ENCODE measurements at places on chromosomes 12 and 14. TPM values are rescaled to one million over a fixed set of nuclear protein-coding genes. Genes with fewer than 3 reads are reported as not detected.

GPR84 gene
- total RNA-seq, result not detected

HSP90B1 gene
- total RNA-seq, result 555 TPM

RPGRIP1 gene
- total RNA-seq, result not detected

CRIP1 gene
- total RNA-seq, result 1.8 TPM

MORN3 gene
- not detected for total RNA-seq

C3AR1 gene
- not detected for total RNA-seq

MIP gene
- total RNA-seq, result not detected

RDH12 gene
- total RNA-seq, result not detected

TSPAN11 gene
- 0.76 TPM for total RNA-seq

PTHLH gene
- 0.51 TPM for total RNA-seq

SRRM4 gene
- total RNA-seq, result not detected

SSPN gene
- total RNA-seq, result 12.5 TPM

MEG3 gene
- total RNA-seq, result 101 TPM

TMEM63C gene
- not detected for total RNA-seq

MTERF2 gene
- total RNA-seq, result 6.4 TPM

PMCH gene
- not detected for total RNA-seq

OTOGL gene
- total RNA-seq, result 1.3 TPM

Data from GM23248 (cell line).